Activated CD4-positive, alpha-beta T cell treated with anti-CD3 and anti-CD28 coated beads for 4 hours (primary cell): ENCODE measurements at places on chromosomes 5 and 9.

DNA sequence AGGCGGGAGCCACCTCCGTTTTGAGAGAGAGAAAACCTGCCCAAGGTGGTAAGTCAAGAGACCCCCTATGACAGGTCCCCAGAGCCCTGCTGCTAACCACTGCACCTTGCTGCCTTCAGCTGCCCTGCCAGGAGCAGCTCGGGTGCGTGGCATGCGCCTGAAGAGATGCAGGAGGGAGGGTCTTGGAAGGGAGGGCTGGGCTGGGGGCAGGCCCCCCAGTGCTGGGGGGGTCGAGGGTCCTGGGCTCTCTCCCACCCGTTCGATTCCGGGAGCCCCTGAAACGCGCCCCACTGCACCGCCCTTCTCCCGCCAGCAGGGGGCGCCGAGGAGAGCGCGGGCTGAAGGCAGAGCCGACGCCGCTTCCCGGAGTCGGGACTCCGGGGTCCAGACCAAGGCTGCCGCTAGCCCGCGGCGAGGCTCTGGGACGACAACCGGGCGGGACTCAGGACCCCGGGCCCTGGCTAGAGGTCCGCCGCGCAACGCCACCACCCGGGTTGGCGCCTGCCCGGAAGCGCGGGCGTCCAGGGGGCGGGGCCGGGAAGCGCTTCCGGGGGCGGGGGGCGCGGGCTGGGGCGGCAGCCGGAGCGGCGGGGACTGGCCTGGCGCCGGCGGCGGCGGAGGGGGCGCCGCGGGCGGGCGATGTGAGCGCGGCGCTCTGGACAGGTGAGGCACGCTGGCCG, at the start of gene ZBTB34:
ZBTB34 (plus strand) TSS at position 563 of the 680 bp plus-strand sequence. CDS start 18,761 bp downstream, outside the sequence.
- DNase-seq = peak; percentile 76

DNA sequence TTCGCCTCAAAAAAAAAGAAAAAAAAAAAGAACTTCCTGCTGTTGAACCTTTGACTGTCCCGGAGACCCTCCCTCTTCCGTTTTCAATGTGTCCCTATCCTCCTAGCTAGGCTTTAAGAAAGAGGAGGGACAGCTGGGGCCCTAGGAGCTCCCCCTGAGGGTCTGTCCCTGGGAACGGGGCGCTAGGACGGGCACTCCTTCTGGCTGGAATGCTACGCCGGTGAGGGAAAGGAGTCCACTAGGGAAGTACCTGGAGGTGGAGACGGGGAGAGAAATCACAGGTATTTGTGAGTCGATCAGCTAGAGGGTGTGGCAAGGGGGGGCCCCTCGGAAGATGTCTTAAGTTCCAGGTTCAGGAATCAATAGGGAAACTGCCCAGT, 4.6 kb downstream of the SIT1 start:
- no peak for DNase-seq

DNA sequence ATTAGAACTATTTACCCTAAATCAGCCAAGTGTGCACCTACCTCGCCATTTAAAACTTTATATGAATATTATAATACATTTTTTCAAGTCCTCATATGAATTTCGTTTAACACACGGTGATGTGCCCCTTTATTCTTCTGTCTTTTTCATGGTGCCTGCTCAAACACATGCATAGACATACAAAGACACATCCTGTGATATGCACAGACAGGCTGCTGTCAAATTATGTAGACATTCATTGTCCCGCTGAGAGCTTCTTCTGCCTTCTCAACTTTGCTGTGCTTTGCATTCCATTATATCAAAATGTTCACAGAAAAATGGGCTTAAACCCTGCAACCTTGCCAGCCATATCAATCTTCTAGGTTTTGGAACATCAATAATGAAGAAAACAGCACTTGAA, 193.8 kb downstream of the NTRK2 start:
- no peak for DNase-seq

- no peak for DNase-seq
Measured at GRCh38 chr5:28254846-28255245, 1216.5 kb upstream of the CDH9 start.

DNA sequence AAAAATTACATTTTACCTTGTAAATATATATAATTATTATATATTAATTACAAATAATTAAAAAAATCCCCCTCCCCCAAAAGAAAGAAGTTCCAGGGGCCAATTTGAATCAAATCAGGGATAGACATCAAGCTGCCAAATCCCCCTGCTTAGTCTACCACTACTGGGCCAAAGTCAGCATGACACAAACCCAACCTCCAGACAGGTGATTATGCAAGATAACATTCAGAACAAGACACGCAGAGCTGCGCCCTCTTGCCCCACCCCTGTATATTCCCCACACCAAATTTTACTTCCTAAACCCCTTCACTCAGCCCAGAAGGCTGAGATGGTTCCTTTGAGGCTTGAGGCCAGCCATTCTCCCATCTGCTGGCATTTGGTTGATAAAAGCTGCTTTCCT, 2059.1 kb upstream of the CDH6 start:
- no peak for DNase-seq

- DNase-seq = no peak
Measured at GRCh38 chr9:134532084-134532483, 109.5 kb upstream of the COL5A1 start.

GRCh38 chr9:122221183-122221811, 7.5 kb downstream of the LHX6 start:
- DNase-seq = no peak

DNA sequence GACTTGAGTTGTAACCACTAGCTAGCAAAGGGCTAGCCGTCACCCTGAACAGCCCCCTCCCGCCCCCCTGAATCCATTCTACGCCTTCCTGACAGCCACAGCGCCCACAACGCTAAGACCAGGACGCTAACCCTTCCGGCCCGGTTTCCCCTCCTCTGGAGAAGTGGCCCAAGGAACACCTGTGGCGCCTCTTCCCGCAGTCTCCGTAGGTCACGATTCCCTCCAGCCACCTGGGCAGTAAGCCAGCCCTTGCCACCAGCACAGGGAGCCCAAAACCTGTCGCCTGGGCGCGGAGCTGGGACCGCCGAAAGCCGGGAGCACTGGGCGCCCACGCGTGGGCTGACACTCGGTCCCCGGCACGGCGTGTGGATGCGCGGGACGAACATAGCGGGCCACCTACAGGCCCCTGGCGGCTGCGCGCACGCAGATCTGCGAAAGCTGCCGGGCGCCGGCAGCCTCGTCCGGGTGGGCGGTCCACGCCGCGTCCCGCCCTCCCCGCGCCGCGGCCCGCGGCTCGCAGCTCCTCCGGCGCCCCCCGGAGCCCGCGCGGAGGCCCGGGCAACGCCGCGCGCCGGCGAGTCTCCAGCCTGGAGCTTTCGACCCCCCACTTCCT, 596 bp downstream of the IRF1 start:
- peak; percentile 62 for DNase-seq

- no peak for DNase-seq
Measured at GRCh38 chr9:121324755-121325154, 45.3 kb downstream of the STOM start.

DNA sequence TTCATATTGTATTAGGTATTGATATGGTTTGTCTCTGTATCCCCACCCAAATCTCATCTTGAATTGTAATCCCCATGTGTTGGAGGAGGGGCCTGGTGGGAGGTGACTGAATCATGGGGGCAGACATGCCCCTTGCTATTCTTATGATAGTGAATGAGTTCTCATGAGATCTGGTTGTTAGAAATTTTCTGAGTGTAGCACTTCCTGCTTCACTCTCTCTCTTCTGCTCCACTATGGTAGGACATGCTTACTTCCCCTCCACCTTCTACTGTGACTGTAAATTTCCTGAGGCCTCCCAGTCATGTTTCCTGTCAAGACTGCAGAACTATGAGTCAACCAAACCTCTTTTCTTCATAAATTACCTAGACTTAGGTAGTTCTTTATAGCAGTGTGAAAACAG, 187.4 kb upstream of the SLC24A2 start:
- DNase-seq = peak; percentile 27

GRCh38 chr5:7976411-7977190, 107.7 kb downstream of the MTRR start:
- no peak for DNase-seq

DNA sequence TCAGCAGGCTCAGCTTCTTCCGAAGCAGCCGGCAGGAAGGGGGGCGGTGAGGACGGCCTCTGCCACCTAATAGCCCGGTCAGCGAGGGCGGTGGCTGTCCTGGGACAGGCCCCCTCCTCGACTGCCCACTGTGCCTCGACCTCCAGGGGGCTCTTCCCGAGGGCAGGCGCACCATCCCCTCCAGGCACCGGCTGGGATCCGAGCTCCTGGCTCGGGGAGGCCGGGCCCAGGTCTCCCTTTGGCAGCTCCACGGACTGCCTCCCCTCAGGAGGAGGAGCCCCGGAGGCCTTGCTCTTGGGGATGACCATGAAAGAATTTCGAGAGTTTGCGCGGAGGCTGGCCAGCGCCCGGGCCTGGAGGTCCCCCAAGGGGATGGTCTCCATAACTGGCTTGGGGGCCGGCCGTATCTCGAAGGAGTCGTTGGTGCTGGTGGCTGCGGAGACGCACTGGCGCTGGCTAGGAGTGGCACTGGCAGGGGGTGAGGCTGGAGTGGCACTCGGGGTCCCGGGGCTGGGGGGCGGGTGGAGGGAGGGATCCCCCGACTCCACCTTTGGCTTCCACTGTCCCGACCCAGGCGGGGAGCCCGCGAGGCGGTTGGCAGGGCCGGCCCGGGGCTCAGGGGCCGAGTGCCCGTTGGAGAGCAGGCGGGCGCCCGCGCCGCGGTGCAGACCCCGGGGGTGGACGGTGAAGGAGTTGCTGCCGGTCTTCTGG, 975 bp downstream of the TPRN start:
- DNase-seq = no peak

GRCh38 chr5:151459680-151460324, 12.4 kb downstream of the SLC36A1 start:
- DNase-seq = no peak

DNA sequence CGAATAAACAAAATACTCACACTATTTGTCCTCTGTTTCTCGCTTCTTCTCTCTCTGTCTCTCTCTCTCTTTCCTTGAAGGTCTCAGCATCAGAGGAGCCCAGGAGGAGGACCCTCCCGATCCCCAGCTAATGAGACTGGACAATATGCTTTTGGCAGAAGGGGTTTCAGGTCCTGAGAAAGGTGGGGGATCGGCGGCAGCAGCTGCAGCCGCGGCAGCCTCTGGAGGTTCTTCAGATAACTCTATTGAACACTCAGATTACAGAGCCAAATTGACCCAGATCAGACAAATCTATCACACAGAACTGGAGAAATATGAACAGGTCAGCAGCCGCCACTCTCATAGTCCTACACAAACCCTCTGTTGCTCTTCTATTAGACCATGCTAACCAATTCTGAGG, 168.4 kb downstream of the PBX3 start:
- no peak for DNase-seq

- DNase-seq = no peak
Measured at GRCh38 chr9:133351908-133352634, 4.1 kb downstream of the RPL7A start.

DNA sequence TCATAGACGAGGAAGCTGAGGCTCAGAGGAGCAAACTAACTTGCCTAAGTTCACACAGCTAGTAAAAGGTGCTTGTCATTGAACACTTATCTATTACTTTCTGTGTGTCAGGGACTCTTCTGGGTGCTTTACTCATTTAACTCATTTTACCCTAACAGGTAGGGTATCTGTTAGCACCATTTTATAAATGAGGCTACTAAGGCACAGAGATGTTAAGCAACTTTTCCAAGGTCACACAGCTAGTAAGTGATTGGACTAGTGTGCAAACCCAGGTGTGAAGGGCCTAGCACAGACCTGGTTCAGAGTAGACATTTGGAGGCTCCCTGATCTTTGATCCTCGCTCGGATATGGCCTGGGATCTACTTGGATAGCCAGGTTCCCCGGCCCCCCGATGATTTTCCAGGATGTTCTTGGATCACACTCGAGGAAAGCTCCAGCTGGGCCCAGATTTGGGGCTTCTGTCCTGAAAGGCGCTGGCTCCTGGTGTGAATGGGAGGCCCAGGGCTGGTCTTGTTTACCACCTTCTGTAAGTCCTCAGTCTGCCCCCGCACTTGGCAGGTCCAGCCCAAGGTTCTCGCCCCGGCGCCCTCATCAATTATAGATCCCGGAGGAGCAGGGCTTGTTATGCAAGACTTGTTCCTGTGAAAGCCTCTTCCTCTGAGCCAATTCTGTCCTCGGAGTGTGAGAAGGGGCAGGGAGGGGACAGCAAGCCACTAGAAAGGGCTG, 37.5 kb downstream of the GSN start:
- no peak for DNase-seq

- no peak for DNase-seq
Measured at GRCh38 chr9:14524873-14525515, 168.2 kb downstream of the ZDHHC21 start.

DNA sequence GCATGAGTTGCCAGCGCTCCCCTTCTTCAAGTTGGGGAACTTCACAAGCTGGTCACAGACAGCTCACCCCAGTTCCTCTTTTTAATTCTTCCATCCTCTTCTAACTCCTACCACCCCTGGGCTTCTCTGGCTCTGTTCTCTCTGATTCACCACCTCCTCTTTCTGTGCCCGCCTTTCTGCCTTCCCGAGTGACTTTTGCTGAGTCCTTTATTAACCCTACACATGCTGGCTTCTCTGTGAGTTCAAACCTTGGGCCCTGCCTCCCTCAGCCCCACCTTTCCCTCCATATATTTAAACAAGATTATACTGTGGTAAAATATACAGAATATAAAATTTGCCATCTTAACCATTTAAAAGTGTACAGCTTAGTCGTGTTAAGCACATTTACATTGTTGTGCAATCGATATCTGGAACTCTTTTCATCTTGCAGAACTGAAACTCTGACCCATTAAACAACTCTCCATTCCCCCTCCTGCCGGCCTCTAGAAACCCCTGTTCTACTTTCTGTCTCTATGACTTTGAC, 32.0 kb downstream of the SLC46A2 start:
- DNase-seq = no peak

DNA sequence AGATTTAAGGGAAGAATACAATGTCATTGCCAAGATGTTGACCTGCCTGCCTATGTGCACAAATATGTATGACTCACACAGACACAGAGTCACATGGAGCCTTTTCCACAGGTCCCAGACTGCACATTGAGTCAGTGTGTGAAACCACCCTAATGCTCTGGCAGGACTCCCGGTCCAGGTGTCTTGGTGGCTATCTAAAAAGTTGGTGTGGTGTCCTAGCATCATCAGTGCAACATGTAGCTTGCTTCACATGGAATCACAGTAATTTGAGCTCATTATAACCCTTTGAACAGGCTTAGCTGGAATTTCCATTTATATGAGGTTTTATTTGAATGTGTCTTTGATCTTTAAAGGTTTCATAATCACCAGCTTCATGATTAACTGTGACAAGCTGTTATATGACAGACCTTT, 10.7 kb downstream of the IFNA5 start:
- DNase-seq = no peak

- DNase-seq = no peak
Measured at GRCh38 chr5:124583469-124584350, 162.7 kb downstream of the ZNF608 start.

GRCh38 chr9:99085949-99086948, 18.7 kb upstream of the TGFBR1 start:
- DNase-seq = no peak

GRCh38 chr5:122882831-122883230, 37.4 kb downstream of the SNX24 start:
- DNase-seq = no peak
